ENCODE measurements at places on chromosomes 11 and 22. TPM values are rescaled to one million over a fixed set of nuclear protein-coding genes. Genes with fewer than 3 reads are reported as not detected.

DRG1 gene
- 141 TPM for total RNA-seq

CCDC73 gene
- not detected for total RNA-seq

PRG2 gene
- total RNA-seq, result not detected

GP1BB gene
- 0.18 TPM for total RNA-seq

PLAAT5 gene
- total RNA-seq, result not detected

UBQLN3 gene
- not detected for total RNA-seq

FAM83F gene
- total RNA-seq, result not detected

TEX54 gene
- total RNA-seq, result not detected

PHETA2 gene
- total RNA-seq, result 6.1 TPM

NPAT gene
- total RNA-seq, result 13.3 TPM

SCN4B gene
- total RNA-seq, result 0.18 TPM

MS4A3 gene
- not detected for total RNA-seq

TAGLN gene
- total RNA-seq, result 1,558 TPM

FIBIN gene
- total RNA-seq, result 7.5 TPM

IGF2 gene
- 2.3 TPM for total RNA-seq

LRRC55 gene
- total RNA-seq, result not detected

HSD17B12 gene
- total RNA-seq, result 44.6 TPM

Measured in IMR-90 (cell line).